Stimulated activated CD8-positive, alpha-beta memory T cell treated with anti-CD3 and anti-CD28 coated beads, Interleukin-4, amount 100 ng/mL, for 1 hour (primary cell): ENCODE measurements at places on chromosomes 4 and X.

- no peak for DNase-seq
Measured at GRCh38 chrX:52420824-52421443, 52.1 kb downstream of the XAGE2 start.

DNA sequence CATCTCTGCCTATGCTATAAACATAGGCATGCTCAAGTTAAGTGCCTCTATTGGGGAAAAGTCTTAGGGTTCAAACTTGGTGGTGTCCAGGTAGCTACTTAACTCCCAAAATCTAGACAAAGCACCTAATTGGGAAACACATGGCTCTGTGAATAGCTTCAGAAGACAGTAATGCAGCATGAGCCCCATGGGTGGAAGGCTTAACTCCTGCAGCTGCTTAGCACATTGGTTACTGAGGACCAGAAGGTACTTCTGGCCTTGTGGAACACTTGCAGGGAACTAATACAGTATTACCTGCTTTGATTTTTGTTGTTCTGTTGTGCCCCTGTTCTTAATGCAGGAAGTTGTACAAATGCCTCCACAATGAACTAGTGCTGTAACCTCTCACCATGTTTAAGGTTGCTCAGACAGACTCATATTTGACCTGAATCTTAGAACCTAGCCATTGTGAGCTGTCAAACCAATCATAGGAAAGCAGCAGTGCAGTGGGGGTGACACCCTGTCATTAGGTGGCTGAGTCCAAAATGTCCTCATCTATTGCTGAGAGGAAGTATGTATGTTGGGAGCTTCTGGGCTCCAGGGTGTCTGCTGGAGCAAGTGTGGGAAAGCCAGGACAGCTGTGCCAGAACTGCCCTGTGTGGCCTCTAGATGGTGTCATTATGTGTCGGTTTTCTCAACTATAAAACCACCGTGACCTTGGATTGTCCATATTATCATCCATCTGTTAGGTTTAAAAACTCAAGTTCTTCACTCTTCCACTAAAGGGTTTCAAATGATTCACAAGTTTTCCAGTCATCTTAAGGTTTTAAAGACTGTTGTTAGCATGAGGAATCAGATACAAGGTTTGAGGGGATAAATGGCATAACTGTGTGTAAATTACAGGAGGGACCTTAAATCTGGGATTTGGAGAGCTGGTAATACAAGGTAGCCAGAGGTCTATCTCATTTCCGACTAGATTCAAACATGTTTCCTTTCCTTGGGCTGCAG is 69.9 kb upstream of the WDR1 start:
- no peak for DNase-seq

DNA sequence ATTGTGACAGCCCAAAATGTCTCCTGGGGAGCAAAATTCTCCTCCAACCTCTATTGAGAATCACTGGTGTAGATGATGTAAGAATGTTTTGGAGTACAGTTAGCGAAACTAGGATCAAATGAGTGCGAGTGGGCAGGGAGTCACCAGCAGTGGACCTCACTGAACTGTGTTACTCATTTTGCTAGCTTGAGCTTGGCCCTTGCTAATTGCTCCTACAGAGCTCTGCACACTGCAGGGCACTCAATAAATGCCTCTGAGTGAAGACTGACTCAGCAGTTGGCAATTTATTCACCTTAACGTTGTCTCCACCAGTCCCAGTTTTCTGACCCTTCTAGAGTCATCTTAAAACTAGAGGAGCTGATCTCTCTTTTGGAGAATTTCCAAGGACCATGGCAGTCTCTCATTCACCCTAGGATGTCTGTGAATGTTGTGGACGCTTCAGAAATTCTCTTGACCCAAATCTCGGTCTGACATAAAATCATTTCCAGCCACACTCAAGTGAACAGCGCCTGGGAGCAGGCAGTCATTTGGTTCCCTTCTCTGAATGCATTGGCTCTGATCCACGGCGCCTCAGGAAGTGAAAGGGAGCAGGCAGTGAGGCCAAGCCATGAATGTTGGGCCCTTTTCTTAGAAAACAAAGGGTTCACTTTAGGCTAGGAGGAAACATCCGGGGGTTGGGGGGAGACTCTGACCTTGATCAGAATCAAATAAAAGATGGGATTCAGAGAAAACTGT is 148.1 kb downstream of the NWD2 start:
- no peak for DNase-seq

- no peak for DNase-seq
Measured at GRCh38 chrX:22699581-22700091, 300.1 kb upstream of the DDX53 start.

DNA sequence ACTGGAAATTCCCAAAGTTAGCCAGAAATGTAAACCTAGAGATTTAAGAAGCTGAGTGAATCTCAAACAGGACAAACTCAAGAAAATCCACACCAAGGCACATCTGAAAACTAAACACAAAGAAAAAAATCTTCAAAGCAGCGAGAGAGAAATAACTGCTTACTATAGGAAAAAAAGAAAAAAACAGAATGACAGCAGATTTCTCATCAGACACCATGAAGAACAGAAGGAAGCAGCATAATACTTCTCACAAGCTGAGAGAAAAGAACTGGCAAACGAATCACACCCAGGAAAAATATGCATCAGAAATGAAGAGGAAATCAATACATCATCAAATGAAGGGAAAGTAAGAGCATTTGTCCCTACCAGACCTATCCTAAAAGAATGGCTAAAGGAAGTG is 236.3 kb upstream of the ADAMTS3 start:
- no peak for DNase-seq

DNA sequence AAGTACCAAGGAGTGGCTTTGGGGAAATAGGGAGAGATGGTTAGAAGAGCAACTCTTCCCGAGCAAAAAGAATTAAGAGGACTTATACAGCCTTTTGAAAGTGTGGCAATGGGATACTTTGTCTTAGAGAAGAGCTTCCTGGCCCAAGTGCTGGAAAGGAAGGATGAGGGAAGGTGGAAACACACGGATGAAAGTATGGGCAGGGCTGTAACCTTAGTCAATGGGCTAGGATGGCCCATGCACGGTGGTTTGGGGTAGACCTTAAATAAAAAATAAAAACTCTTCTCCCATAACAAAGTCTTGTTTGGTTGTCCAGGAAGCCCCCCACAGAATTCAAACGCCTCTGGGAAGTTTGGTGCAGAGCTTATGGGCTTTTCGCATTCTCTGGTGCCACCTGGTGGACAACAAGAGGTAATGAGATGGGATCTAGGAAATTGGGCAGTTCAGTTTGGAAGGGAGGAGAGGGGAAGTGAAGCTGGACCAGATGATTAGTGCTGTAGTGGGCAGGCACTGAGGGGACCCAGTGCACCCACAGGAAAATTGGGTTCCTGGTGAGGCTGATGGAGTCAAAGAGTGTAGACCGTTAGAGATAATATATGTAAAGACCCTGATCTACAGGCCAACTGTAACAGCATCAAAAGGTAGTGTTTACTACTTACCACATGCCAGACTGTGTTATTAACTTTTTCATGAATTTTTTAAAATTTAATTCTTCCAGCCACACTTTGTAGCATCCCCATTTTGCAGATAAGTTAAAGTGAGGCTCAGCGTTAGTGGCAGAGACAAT is 13.8 kb upstream of the ENOX2 start:
- peak; percentile 7 for DNase-seq

DNA sequence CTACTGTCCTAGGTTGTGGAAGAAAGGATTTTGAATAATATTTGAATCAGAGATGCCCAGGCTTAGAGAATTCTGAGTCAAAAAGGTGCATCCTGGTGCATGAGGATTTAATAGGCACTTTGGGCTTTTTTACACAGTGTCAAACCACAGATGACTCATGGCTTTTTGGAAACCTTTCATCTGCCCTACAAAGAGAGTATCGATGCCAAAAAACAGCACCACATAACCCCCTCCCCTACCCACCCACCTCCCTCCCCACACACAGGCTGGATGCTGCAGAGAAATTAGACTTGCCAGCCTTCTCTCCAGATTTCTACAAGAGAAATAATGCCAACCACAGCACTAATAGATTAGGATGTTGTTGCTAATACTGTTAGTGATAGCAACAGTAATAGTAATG is 779.3 kb downstream of the NLGN4X start:
- no peak for DNase-seq

DNA sequence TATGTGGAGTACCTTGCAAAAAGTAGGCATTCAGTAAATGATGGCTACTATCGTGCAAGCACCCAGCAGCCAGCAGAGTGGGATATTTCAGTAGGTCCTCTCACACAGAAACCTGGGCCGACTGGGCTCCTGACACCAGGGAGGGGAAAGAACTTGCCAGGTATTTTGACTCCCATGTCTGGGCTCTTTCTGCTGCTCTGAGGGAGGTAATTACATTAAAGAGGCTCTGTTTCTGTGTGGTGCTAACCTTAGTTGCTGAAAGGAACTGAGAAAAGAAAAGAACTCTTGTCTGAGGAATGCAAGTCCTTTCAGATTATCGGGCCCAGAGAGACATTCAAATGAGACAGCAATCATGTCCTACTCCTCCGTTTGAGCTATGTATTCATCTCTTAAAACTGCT is 175.8 kb upstream of the MTMR8 start:
- no peak for DNase-seq
